ENCODE measurements at places on chromosomes 3 and 15.

DNA sequence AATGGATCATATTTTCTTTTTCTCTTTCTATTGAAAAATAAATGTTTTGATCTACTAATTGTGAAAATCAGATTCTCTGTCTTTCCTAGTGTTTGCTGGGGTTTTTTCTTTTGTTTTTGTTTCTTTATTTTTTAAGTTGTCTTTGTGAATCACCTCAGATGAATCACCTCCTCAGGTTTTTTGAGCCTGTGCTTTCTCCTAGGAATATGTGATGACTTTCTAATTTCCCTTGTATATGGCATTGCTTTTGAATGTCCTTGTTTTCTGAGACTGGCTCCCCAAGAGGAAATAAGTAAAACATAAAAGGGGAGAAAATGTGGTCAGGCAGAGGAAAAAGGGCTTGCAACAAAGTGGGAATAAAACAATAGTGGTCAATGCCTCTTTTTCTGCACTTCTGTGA is 750.0 kb downstream of the ZPLD1 start:
- DNase-seq, result no peak

DNA sequence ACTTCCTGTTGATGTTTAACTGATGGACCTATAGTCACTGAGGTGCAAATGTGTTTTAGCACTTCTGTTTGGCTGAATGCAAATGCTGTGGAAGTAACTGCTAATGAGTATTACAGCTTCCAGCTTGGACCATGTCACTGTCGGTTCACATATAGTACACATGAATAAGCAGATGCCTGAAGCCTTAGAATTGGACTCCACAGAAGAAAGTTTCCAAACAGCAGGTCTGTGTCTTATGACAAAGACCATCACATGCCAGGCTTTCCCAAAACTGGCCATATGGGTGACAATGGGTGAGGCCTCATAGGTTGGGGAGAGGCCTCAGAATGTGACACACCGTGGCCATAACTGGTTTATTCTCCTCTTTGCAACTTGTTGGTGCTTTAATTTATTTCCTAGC is 241.8 kb downstream of the WNT5A start:
- DNase-seq, result no peak

- DNase-seq, result no peak
These were observed 176.4 kb upstream of the MDFIC2 start for GRCh38 chr3:70488816-70489215.

DNA sequence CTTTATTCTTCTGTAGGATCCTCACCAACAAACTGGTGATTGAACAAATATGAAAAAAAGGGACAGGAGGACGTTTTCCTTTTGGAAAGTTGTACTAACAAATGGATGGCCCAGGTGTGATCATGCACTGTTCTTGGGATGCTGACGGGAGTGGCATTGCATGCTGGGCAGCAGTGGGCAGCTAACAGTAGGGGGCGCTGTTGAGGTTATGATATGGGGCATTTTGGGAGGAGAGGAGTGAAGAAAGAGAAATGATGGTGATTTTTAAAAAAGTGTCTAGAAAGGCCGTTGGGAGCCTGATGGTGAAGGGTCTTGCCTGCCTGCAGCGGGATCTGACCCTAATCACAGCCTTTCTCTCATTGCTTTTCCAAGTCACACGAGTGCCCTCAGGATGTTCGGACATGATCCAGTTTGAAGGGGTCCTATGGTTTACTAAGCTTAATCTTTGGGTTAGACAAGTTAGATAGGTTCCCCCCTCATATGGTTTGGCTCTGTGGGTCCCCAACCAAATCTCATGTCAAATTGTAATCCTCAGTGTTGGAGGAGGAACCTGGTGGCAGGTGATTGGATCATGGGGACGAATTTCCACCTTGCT is 46.2 kb upstream of the PRTG start:
- peak; percentile 27 for DNase-seq

GRCh38 chr15:51380999-51381806 is 39.7 kb downstream of the GLDN start:
- DNase-seq, result no peak

DNA sequence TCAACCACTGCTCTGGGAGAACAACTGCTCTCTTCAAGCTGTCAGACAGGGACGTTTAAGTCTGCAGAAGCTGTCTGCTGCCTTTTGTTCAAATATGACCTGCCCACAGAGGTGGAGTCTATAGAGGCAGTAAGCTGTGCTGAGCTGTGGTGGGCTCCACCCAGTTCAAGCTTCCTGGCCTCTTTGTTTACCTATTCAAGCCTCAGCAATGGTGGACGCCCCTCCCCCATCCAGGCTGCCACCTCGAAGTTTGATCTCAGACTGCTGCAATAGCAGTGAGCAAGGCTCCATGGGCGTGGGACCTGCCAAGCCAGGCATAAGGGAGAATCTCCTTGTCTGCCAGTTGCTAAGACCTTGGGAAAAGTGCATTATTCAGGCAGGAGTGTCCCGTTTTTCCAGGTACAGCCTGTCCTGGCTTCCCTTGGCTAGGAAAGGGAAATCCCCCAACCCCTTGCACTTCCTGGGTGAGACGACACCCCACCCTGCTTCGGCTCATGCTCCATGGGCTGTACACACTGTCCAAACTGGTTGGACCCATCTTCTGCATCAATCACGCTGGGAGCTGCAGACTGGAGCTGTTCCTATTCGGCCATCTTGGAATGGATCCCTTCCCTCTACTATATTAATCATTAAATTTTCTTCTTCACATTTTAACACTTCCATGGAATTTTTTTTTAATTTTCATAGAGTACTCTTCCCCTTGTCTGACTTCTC is 167.0 kb upstream of the UBE2E2 start:
- no peak for DNase-seq
